ENCODE measurements at places on chromosomes 4 and X. TPM values are rescaled to one million over a fixed set of nuclear protein-coding genes. Genes with fewer than 3 reads are reported as not detected.

GRCh38 chrX:39125834-39126233 is 324.6 kb downstream of the MID1IP1 start:
- DNase-seq = no peak

DNA sequence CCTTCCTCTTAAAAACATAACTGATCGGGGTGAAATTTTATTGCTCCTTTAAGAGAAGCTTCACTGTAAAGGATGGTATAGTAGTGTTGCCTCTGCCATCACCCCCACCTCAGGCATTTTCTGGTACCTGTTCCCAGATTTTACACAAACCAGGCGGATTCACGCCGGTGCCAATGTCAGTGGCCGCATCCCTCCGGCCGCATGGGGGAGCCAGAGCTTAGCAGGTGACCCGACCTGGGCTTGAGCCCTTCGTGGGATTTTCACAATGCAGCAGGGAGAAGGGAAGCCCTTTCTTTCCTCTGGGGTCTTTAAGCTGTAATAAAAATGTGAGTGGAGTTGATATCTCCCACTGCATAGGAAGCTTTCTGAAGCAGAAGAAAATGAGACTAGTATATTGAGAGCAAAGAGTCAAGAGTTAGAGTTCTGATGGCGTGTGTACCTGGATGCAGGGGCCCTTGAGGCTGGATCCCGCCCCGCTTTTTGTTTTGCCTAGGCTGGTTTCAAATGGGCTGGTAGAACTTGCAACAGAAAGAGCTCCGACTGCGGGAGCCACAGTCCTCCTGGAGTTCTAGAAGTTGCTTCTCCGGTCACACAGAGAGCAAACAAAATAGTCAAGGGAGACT is 59.4 kb downstream of the POLR2B start:
- peak; percentile 76 for DNase-seq

Gene CPZ
- not detected for total RNA-seq

Gene PHOX2B
- total RNA-seq = not detected

GRCh38 chr4:37892641-37893040 is 1.8 kb downstream of the TBC1D1 start:
- no peak for DNase-seq

GRCh38 chrX:23805389-23805788 is 22.4 kb downstream of the SAT1 start:
- DNase-seq = no peak

Gene RHOXF2B
- not detected for total RNA-seq

GRCh38 chr4:189032606-189033338 is 893.5 kb downstream of the TRIML1 start:
- no peak for DNase-seq

GRCh38 chr4:125045311-125045710 is 269.4 kb upstream of the FAT4 start:
- no peak for DNase-seq

GRCh38 chr4:108725457-108725856 is 37.4 kb downstream of the ETNPPL start:
- DNase-seq = peak; percentile 23

DNA sequence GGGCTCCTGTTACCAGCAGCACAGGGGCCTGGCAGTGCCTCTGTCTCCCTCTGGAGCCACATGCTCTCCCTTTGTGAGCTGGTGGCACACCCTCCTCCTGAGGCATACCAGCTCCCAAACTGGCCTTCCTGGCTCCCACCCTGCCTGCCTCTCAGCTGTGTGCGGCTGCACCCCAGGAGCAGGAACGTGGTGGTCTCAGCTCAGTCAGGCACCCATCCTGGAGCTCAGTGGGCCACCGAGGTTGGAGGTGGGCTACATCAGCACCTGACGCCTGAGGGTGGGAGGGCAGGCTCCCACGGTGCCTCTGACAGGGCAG is 85.9 kb upstream of the NKX1-1 start:
- DNase-seq = no peak

- DNase-seq = no peak
These were observed 38.8 kb downstream of the CHIC2 start for GRCh38 chr4:54025582-54025981.

Gene ADH6
- total RNA-seq = not detected

Gene IL2
- total RNA-seq = not detected

Gene HTRA3
- total RNA-seq = not detected

Gene LGI2
- total RNA-seq = not detected

Gene DCHS2
- total RNA-seq = 0.17 TPM

DNA sequence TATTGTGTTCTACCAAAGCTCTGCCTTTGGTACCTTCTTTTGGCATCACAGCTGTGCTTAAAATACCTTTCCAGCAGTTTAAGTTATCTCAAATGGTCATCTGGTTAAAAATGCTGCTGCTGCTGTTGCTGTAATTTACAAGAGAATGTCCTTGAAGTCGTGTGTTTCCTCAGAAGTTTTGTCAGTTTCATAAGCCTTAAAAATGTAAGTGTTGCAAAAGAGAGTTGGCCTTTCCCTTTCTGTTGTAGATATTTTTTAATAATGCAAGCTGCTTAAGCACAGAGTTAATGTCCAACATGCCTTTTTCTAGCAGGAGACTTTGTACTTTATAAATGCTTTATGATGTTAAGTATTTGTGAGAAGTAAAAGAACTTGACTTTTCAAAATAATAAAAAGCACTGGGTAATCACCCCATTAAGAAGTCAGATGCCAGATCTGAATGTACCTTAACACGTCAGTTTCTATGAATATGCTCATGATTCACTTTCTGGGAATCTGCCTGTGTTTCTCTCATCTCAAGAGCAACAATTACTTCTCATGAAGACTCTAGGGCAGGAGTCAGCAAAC is 35.3 kb upstream of the TENM3 start:
- DNase-seq = peak; percentile 87

DNA sequence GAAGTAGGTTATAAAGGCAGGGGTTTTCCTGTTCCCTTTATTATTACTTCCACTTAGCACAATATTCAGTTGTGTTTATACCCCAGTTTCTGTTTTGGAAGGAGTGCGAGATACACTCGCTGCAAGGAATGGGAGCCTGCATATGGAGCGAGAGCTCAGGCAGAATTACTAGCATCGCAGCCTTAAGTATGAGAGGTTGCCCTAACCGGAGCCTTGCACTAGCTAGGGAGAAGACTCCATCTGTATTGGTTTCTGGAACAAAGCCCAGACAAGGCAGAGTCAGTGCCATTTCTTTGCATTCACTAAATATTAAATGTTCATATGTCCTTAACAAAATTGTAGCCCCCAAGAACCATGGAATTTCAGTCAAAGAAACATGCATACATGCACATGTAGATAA is 6.2 kb upstream of the DCTD start:
- no peak for DNase-seq

- DNase-seq = peak; percentile 11
These were observed 108.1 kb upstream of the STOX2 start for GRCh38 chr4:183797011-183797444.

Gene XIAP
- total RNA-seq = 62.1 TPM

GRCh38 chr4:61723492-61723891 is 523.4 kb downstream of the ADGRL3 start:
- DNase-seq = no peak

- DNase-seq = no peak
These were observed 38.0 kb downstream of the IL1RAPL1 start for GRCh38 chrX:28625223-28625622.

DNA sequence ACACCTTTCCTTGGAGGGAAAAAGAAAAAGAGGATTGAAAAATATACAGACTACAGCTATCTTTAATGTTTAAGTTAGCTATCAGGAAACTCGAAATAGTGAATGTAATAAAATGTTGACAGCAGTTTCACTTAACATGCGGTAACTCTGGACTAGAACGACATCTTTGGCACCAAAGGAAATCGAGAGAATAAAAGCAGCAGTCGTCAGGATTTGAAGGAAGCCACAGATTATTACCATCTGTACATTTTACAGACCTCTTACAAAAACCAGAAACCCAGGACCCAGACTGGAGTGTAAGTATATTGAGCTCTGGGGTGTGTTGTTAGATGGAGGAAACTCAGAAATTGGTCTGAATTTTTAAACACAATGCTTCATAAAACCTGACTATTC is 51.6 kb upstream of the STOX2 start:
- DNase-seq = no peak

Gene TBC1D8B
- total RNA-seq = 4.7 TPM

DNA sequence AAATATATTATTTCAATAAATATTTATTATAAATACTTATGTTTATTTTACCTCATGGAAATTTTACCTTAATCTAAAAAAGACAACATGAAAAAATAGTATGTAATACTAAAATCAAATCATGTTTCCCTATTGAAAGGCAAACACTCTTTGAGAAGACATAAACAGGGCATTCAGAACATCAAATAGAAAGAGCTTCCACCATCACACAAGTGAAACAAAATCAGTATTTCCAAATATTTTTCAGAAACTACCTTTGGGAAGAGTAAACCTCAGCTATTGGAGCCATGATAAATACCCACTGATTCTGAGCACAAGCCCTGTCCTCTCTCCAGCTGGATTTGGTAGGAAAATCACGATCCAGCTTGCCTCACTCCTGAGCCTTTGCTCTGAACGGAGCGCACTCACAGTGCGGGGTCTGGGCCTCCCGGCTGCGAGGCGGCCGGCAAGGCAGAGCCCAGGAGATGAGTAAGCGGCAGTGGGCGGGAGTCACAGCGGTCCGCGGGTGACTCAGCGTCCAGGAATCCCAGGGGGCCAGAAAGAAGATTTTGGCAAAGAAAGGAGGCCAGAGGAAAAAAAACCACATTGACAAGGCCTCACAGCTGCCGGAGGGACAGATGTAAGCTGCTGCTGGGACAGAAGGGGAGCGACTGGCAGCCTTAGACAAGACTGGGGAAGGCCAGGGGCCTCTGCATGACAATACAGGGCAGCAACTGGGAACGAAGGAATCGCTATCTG is 14.7 kb upstream of the ANXA5 start:
- DNase-seq = peak; percentile 93

DNA sequence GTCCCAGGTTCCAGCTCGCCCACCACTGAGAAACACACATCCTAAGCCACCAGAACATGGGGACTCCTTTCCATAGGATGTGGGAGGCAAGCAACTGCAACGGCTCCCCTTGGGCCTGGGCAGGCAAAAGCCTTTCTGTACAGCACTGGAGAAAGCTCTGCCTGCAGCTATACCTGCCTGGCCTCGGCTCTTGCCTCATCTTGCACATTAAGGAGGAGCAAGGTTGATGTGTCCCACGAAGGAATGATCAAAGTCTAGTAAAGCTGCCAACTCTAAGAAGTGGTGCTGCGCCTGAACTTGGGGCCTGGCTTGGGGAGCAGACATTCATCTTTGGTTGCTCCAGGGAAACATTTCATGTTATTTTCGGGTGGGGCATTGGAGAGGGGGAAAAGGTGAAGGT is 19.6 kb downstream of the CCNG2 start:
- DNase-seq = no peak

- no peak for DNase-seq
These were observed 31.6 kb downstream of the SPARCL1 start for GRCh38 chr4:87497578-87497977.

Gene FGF13
- 0.75 TPM for total RNA-seq

DNA sequence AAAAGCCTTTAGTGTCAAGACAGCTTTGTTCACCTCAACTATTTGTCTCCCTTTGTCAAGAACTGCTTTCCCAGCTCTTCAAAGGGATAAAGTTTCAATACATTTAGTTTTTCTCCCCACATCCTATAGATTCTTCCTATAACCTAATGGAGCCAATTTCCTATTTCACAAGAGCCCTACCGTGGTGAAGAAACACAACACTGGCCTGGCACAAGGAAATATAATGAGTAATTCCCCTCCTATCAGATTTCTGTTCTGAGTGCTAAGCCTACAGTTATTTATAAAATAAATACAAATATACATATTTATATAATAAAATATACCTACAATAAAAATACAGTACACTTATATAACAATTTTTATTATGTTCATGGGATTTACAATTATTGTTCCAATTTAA is 89.9 kb downstream of the SHISA3 start:
- DNase-seq = peak; percentile 48

DNA sequence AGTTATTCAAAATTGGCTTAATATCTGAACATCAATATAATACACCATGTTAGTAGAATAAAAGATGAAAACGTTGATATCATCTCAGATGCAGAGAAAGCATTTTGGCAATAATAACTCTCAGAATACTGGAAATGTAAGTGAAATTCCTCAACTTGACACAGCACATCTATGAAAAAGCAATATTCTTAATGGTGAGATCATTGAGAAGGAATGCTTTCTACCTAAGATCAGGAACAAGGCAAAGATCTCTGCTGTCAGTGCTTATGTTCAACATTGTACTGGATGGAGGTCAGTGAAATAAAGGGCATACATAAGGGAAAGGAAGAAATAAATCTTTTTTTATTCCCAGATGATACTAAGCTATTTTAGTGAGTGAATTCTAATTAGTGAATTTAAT is 40.6 kb downstream of the MRPL1 start:
- DNase-seq = no peak

Gene F8A2
- total RNA-seq = not detected

Measured in MCF 10A (cell line).